ENCODE measurements at places on chromosomes 12 and 14.

DNA sequence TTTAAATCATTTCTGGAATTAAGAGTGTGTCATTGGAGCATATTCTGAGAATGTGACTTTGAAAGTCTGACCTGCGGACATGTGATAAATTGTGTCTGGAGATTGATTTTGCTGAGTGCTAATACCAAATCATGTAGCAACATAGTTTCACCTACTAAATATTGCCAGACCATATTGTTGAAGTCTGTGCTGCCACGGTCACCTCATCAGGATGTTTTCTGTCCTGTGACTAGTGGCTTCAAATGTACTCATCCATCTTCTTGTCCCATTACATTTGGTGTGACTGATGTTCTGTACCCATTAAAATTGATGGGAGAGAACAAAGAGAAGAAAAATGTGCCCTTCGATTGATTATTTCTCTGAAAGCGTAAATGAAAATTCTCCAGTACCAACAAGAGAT, 265.3 kb downstream of the PDZRN4 start:
- no peak for DNase-seq

GRCh38 chr12:107042801-107043200, 50.5 kb downstream of the CRY1 start:
- no peak for DNase-seq

- DNase-seq: no peak
These were observed 198.4 kb upstream of the FOXN3 start for GRCh38 chr14:89615421-89615820.

- peak; percentile 73 for DNase-seq
These were observed 108.2 kb upstream of the MED13L start for GRCh38 chr12:116385486-116386217.

- DNase-seq: no peak
These were observed 147.6 kb downstream of the NDUFA12 start for GRCh38 chr12:94855853-94856252.

DNA sequence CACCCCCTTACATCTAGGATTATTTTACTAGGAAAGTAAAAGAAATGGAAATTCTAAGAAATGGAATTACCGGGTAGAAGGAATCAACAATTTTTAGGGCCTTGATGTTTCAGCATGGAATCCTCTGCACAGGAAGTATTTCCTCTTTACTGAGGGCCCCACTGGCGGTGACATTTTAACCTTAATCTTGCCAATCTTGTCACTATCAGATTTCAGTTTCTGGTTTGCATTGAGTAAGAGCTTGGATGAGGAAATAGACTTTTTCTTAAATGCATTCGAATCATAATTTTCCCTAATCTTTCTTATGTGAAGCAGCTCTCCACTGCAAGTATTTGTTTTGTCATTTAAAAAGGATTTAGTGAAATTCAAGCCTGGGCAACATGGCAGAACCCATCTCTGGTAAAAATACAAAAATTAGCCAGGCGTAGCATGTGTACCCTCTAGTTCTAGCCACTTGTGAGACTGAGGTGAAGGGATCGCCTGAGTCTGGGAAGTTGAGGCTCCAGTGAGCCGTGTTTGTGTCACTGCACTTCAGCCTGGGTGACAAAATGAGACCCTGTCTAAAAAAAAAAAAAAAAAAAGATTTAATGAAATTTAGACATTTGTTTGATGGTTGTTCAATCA, 40.7 kb downstream of the TPCN1 start:
- no peak for DNase-seq

GRCh38 chr12:19971361-19972280, 396.7 kb upstream of the PDE3A start:
- DNase-seq: peak; percentile 95

- peak; percentile 36 for DNase-seq
These were observed 30.6 kb downstream of the PPFIBP1 start for GRCh38 chr12:27554421-27555186.

- no peak for DNase-seq
These were observed 1.2 kb upstream of the HIGD1C start for GRCh38 chr12:50951112-50951511.

- DNase-seq: no peak
These were observed 89.4 kb downstream of the UNC79 start for GRCh38 chr14:93520053-93520607.

- no peak for DNase-seq
These were observed 33.1 kb downstream of the CD9 start for GRCh38 chr12:6233121-6233971.

DNA sequence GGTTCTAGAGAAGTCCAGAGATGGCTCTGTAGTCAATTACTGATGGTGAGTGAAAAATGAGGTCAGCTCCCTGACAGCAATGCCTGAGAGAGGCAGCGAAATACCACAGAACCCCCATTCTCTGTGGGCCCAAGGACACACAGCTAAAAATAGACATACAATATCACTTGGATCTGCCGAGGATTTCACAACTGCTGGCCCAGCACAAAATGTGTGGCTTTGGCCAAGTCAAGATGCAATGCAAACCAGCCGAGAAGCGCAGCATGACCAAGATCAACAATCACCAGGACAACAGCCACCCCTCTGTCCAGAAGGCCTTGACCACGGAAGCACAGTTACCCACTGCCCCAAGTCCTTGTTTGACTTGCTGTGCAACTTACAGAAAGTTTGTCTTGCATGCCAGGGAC, 52.2 kb downstream of the CKAP4 start:
- no peak for DNase-seq

GRCh38 chr12:17215759-17216570, 610.0 kb upstream of the LMO3 start:
- no peak for DNase-seq

GRCh38 chr12:125259178-125259867, 194.1 kb downstream of the AACS start:
- DNase-seq: no peak

DNA sequence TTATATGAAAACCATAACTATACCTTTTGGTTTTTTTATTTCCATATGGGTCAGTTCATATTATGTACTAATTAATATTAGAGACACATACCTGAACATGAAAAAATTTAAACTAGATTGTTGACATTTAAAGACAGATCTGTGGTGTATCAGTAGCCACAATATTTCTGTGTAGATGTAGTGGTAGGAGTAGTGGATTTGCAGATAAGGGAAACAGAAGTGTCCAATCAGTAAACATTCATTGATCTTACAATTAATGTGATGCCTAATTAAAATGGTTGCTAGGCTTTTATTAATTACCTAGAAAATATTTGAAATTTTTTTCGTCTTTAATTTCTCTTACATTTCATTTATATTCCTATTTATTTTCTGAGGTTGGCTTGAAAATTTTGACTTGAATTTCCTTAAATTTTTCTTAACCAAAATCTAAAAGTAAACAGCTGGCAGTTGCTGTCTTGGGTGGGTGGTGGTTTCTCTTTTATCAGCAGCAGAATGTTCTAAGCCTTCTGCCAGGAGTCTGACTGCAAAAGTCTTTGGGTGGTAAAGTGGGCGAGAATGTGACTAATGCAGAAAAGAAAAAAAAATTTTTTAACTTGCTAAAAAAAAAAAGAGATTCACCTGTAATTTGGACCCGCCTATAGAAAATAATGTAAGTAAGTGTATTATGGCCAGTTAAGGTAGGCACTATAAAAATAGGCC, 2.4 kb downstream of the FGFR1OP2 start:
- no peak for DNase-seq

- DNase-seq: no peak
These were observed 680 bp downstream of the ASB8 start for GRCh38 chr12:48156652-48157017.

- DNase-seq: no peak
These were observed 177.9 kb downstream of the MYRFL start for GRCh38 chr12:70002912-70003255.
